LoVo (cell line): ENCODE measurements at places on chromosomes 11 and 22.
A peak's percentile ranks its signal among the peaks of the same experiment; 100 is the strongest.

DNA sequence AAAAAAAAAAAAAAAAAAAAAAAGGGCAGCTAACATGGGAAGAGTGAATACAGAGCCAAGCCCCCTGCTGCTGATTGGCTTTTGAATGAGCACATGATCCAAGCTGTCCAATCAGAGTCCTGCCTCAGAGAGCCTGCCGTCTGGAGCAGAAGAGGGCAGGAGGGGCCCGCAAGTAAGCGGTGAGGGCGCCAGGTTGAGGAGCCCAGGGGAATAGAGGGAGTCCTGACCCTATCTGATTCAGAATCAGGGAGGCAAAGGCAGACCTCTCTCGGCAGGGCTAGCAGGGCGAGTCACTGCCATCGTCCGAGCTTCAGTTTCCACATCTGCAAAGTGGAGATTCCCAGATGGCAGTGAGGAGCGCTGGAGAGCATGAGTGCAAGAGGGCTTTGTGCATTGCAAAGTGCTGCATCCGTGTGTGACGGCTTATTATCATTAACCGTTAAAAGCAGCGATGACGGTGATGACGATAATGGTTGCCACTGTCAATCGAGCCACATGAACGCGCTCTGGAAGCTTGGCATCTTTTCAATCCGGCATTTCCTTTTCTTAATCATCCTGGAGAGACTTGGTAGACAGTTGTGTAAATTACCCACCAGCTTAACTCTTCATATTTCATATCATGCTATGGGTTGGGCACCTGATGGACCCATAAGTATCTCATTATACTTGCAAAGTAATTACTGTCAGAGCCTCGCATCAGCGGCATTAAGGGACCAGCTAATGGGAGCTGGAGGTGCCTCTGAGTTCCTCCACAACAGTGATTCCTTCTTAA, 68.6 kb upstream of the ATXN10 start:
- no peak for DNase-seq

- DNase-seq = no peak
Measured at GRCh38 chr11:78376858-78377257, 40.8 kb downstream of the GAB2 start.

DNA sequence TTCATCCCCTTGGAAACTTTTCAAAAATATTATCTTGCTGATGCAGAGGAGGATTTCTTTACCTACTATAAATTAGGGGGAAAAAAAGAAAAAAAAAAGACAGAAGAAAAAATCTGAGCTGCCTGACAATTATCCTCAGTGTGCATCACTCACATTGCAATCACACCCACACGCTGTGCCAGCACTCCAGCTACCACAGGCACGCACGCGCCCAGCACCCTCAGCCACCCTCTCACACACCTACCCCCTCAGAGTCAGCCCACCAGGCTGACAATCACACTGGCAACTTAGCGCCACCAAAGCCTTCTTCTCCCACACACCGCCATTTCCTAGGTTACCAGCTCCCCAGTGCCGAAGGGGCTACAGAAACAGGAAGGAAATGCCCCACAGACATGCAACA, 236.1 kb downstream of the KCNA4 start:
- DNase-seq = no peak

DNA sequence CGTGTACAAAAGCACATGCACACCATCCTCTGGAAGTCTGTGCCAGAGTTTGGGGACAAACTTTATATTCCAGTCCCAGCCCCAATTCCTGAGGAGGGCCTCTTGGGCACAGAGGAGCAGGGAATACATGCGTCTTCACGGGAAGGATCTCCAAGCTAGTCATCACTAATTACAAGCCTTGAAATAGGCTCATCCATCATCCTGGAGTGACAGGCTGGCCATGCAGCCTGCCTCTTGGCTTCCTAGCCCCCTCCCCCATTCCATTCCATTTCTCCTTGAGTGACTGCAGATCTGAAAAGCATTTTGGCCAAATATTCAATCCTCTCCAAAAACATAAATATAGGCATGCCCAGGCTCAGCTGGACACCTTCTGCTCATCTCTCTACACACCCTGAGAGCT, 24.8 kb downstream of the SERPING1 start:
- DNase-seq = no peak

GRCh38 chr11:9455722-9456121, 5.1 kb upstream of the ZNF143 start:
- no peak for DNase-seq

- peak; percentile 68 for DNase-seq
Measured at GRCh38 chr11:118910309-118911112, 15.2 kb downstream of the BCL9L start.

DNA sequence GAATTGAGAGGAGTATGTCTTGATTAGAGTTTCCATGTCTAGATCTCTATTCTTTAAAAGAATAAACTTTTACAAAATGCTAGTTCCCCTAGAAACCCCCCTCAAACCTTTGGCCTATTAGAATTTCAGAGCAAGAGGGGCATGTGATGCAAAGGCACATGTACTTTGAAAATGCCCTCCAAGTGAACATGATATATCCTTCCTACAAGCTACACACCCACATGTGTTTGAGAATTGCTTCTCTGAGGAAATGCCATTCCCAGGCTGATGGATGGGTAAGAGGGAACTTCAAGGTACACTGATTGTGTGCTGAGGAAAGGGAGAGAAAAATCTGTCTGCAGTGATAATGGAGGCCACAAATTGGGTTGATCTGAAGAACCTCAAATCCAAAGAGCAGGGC, 59.5 kb upstream of the PSMA1 start:
- no peak for DNase-seq

GRCh38 chr11:34749666-34750659, 129.1 kb downstream of the EHF start:
- DNase-seq = peak; percentile 9

- no peak for DNase-seq
Measured at GRCh38 chr22:31818481-31819392, 64.9 kb downstream of the DEPDC5 start.
